Stimulated activated CD8-positive, alpha-beta memory T cell treated with anti-CD3 and anti-CD28 coated beads, Interleukin-4, amount 100 ng/mL, for 4 hours (primary cell): ENCODE measurements at places on chromosomes 1 and 21.

DNA sequence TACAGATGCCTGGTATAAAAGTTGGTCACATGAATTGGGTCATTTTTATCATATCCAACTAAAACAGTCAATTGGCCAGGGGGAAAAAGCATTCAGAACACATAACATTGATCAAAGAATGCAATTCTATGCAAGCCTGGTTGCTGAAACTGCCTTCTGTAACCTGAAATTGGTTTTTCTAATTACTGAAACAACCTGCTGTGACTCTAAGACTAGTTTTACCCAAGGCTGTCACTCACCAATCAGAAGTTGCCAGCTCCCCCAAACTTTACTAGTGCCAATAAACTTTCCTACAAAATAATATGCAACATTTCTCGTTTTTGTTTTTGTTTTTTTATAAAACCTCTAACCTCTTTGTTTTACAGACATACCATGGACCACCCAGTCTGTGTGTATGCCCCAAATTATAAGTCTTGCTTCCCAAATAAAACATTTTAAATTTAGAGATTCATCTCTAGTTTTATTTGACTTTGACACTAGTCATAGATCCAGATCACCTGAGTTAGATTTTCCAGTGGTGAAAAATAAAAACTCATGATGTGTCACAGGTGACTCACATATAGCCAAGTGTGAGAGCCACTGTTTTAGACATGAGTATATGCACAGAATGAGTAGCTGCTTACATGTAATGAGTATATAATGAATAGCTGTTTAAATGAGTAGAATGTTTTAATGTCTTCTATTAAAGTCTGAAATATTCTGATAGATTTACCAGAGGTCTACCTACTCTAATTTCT, 64.2 kb upstream of the CR2 start:
- DNase-seq: no peak

GRCh38 chr21:29185172-29185571, 54.7 kb downstream of the MAP3K7CL start:
- no peak for DNase-seq

GRCh38 chr1:229570891-229571516, 12.5 kb upstream of the ABCB10 start:
- no peak for DNase-seq

- DNase-seq: no peak
Measured at GRCh38 chr1:57447551-57447950, 23.7 kb upstream of the DAB1 start.

DNA sequence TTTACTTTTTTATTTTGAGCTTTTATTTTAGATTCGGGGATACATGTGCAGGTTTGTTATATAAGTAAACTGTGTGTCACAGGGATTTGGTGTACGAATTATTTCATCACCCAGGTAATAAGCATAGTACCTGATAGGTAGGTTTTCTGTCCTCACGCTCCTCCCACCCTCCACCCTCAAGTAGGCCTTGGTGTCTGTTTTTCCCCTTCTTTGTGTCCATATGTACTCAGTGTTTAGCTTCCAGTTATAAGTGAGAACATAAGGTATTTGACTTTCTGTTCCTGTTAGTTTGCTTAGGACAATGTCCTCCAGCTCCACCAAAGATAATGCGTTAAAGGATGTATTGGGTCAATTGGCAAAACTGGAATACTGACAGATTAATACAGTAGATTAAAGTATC, 5.8 kb downstream of the ATP1A4 start:
- no peak for DNase-seq

DNA sequence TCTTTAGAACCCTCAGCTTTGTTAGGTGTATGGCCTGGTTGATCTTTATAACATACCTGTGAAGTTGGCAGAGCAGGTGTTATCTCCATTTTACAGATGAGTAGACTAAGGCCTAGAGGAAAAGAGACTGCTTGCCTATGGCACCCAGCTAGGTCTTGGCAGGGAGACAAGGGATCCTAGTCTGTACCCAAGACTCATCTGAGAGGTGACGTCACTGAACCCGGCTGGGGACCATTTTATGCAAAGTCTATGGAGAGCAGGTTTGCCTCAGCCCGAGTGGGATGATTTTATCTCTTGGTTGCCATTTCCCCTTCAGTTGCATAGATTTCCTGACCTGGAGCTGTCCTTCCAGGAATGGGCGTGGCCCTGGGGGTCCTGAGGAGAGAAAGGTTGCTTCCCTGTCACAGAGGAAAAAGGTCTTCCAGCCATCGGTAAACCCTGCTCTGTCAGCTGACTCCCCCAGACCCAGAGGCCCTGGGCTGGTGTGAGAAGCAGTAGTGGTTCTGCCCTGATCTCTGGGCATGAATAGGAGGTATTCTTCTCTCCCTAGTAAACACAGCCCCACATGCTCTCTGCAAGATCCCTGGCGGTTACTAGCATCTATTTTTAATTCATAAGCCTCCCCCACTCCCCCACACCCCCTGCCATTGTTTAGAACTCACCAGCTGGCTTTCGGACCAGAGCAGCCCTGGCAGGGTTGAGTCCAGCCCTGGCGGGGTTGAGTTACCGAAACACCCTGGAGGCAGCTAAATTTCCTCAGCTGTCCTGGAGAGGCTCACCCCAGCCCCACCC, 19.6 kb downstream of the TMCC2 start:
- DNase-seq: no peak

DNA sequence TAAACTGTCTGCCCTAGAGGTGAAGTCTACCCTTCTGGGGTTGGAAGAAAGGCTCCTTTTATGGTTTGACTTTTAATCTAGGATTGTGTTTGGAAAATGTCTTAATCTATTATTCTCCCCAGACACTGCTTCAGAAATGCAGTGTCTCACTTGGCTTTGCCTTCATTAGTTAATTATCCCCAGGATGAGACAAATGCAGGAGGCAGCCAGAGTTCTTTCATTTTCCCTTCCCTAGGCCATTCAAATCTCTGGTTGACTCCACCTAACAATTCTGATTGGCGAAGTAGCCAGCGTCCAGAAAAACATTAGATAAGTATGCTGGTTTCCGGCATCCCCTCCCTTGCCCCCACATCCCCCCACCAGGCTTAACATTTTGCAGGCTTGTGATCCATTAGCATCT, 325.8 kb upstream of the PBX1 start:
- no peak for DNase-seq

- DNase-seq: no peak
Measured at GRCh38 chr21:16308269-16308668, 578.5 kb downstream of the USP25 start.

DNA sequence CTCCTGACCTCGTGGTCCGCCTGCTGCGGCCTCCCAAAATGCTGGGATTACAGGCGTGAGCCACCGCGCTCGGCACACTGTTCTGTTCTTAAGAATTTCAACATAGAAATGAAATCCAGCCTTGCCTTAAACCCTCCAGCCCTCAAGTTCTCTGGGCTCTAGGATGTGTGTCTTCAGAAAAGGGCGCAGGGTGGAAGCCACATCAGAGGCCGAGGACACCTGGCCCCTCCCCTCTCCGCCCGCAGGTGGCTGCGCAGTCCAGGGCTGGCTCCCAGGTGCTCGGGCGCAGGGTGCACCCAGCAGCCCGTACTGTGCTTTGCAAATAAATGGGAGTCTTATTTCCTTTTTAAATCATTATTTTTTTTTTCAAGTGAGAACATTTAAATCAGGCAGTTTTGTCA, 2.0 kb upstream of the C1orf174 start:
- no peak for DNase-seq

DNA sequence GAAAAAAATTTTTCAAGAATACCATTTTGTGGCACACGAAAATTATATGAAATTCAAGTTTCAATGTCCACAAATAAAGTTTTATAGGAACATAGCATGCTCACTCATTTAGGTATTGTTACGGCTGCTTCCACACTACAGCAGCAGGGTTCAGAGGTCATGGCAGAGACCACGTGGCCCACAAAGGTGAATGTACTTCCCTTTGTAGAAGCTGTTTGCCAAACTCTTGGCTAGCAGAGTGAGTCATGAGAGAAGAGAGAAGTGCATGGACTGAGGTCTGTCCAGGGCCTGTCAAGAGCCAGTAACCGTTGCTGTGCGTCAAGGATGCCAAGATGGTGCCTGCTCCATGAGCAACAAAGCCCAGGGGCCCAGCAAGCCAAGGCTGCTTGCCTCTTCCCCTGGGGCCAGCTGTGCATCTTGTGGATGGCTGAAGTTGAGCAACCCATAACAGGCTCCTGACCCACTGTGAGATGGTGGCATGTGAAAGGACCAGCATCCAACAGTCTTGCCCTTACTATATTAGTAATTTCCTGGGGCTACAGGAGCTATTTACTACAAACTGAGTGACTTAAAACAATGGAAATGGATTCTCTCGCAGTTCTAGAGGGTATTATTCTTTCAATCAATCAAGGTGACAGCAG, 64.8 kb upstream of the ATP5PO start:
- no peak for DNase-seq

DNA sequence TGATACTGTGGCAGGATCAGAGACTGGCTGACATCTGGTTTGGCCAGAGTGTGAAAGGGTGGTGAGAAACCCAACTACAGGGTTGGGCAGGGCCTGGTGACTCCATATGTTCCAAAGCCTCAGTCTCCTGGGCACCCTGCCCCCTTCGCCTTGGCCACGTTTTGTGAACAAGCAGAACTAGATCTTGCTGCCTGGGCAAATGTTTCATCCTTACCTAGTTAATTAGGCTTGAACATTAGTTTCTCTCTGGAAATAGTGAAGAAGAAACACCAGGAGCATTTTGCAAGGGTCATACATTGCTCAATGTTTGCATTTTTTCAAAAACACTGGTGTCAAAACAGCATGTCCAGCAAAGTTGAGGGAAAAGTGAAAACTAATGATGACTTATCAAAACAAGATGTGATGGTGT, 60.5 kb downstream of the MAP3K7CL start:
- no peak for DNase-seq

- DNase-seq: no peak
Measured at GRCh38 chr1:78688697-78689096, 39.1 kb downstream of the IFI44 start.

GRCh38 chr21:45419162-45419561, 14.2 kb downstream of the COL18A1 start:
- no peak for DNase-seq

- DNase-seq: no peak
Measured at GRCh38 chr1:8077120-8077573, 51.0 kb upstream of the ERRFI1 start.

GRCh38 chr1:242854466-242854865, 330.0 kb upstream of the PLD5 start:
- DNase-seq: no peak

DNA sequence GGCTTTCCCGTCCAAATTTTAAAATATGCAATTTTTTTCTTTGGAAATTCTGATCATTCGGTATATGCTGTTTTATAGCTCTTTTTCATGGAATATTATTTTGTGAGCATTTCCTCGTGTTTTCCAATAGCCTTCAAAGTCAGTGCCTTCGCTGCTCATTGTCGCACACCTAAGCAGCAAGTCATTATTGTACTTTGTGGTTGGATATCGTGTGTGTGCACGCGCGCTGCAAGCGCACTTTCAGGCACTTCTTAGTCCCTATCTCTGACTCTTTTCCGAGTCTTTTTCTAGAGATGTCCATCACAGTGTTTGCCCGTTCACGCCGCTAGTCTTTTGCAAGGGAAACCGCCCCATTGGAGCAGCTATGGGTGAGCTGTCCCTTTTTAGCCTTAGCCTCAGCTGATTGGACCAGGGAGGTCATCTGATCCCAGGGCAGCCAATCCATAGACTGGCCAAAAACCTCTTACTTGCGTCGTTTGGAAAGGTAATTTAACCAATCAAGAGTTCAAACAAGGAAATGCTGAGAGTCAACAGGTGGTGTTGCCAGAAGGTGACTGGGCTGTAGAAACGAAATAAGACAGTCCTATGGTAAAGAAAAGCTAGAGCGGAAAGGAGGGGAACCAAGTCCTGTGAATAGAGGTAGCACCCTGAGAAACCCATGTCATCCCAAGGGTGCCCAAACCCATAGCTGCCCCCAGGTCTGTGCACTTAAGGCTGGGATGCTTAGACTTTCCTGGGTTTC, 710 bp upstream of the HYI start:
- no peak for DNase-seq

GRCh38 chr1:211843018-211843417, 12.5 kb upstream of the LPGAT1 start:
- no peak for DNase-seq

- no peak for DNase-seq
Measured at GRCh38 chr21:20330652-20331051, 667.6 kb upstream of the NCAM2 start.

DNA sequence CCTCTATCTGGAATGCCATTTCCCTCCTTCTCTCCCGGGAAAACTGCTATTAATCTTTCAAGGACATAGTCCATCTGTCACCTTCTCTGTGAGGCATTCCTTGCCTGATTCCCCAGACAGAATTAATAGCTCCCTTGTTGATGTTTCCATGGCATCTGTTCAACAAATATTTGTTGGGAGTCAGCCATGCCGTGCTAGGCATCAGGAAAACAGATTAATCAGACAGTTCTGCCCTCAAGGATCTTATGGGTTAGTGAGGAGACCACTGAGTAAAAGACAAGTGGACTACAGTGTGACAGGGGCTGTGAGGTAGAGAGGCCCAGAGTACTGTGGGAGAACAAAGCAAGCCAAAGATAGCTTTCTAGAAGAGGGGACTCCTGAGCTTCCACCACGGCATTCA, 11.4 kb upstream of the MAGOH start:
- no peak for DNase-seq

GRCh38 chr1:191134796-191135195, 657.1 kb upstream of the BRINP3 start:
- DNase-seq: no peak

GRCh38 chr1:214259353-214259977, 21.5 kb upstream of the SMYD2 start:
- DNase-seq: no peak

DNA sequence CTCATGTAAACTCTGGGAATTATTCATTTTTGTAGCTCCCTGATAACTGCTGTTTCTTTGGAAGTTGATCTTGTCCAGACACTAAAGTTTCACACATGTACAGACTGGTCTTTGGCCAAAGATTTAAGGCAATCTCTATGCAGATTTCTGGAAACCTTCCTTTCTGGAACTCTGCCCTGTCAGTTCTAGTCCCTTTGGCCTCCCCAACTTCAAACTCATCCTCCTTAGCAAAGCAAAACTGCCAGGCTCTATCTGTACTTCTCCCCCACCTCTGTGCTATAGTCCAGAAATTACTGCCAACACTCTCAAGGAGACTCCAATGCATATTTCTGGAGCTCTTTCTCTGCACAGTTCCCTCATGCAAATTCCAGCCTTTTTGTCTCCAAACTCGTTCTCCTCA, 36.5 kb downstream of the C1orf198 start:
- DNase-seq: no peak
